Foreskin fibroblast (primary cell): ENCODE measurements at places on chromosomes 7 and 10.

DNA sequence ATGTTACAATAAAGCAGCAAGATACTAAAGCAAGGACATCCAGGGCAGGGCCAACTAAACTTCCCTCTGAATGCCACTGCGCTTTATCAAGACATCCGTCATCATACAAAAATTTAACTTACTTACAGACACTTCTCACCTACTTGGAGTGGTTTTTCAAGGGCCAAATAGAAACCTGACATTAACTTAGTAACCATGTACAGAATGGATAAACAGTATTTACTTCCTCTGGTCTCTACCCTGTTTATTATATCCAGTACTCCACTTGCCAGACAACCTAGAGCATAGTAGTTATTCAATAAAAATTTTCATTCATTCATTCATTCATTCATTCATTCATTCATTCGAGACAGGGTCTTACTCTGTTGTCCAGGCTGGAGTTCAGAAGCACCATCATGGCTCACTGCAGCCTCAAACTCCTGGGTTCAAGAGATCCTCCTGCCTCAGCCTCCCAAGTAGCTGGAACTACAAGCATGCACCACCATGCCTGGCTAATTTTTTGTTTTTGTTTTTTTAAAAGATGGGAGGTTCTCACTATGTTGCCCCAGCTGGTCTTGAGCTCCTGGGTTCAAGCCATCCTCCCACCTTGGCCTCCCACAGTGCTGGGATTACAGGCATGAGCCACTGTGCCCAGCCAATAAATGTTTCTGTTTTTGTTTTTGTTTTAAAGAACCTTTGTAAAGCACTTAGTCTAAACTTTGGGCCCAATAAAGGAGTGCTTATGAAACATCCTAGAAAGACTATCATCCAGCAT is 19.0 kb downstream of the SMURF1 start:
- DNase-seq, result no peak

DNA sequence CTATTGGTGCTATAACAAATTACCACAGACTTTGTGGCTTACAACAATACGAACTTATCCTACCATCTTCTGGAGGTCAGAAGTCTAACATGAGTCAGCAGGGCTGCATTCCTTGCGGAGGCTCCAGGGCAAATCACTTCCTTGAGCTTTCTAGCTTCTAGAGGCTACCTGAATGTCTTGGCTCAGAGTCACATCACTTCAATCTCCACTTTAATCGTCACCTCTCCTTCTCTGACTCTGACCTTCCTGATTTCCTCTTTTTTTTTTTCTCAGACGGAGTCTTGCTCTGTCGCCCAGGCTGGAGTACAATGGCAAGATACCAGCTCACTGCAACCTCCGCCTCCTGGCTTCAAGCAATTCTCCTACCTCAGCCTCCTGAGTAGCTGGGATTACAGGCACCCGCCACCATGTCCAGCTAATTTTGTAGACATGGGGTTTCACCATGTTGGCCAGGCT is 44.6 kb upstream of the ANAPC16 start:
- DNase-seq, result peak; percentile 87

DNA sequence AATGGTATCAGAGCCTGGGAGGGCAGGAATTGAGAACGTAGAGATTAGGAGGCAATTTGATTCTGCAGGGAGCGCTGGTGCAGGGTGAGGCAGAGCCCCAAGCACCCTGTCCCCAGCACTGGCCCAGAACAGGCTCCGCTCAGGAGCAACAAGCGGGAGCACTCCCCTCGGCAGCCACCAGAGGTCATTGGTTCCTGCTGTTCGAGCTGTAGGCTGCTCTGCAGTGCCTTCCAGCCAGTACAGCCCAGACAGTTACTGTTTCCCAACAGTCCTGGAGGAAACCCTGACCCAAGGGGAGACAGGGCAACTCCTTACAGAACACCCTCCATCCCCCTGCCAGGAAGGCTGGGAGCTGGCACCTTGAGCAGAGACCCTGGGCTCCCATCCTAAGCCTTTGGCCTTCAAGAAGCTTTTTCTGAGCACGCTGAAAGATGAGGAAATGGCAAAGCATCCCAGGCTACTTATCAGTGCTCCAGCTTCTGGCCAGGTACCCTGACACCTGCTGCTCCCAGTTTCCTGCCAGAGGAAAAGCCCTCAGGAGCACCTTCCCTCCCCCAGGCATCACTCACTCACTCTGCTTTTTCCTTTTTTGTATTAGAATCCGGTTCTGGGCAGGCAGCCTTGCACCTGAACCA is 71.2 kb upstream of the EFCAB10 start:
- DNase-seq, result peak; percentile 62

- peak; percentile 62 for DNase-seq
Observed at GRCh38 chr10:29409241-29410054, 120.6 kb downstream of the LYZL1 start.

GRCh38 chr7:22751341-22751740 is 24.3 kb downstream of the IL6 start:
- no peak for DNase-seq

GRCh38 chr10:21534604-21535493 is 817 bp downstream of the MLLT10 start:
- peak; percentile 66 for DNase-seq

- no peak for DNase-seq
Observed at GRCh38 chr10:104016661-104017060, 49.7 kb downstream of the SLK start.
